Stimulated activated CD4-positive, alpha-beta T cell treated with anti-CD3 and anti-CD28 coated beads, TNF-alpha, amount 100 ng/mL, for 24 hours (primary cell): ENCODE measurements at places on chromosomes 6 and 20.

DNA sequence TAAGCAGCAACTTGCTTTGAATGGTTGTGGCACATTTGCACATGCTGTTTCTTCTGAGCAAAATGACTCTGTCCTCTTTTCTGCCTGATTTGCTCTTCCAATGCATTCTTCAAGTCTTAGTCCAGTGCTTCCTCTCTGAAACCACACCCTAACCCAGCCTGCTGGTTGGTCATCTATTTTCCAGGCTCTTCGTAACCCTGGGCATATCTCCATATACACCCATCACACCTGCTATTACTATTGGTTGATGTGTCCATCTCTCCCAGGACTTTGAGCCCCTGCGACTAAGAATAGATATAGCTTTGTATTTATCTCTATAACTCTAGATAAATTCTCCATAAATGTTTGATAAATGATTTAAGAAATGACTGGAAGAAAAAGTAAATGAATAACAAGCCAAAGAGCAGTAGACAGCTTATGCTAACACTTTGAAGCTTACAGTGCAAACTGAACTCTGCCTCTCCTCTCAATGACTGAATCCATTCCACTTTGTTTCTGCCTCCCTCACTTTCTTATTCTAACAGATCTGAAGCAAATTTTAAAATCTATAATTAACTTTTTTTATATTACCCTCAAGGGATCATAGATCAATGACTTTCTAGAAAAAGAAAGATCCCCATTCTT, 59.7 kb upstream of the NT5E start:
- no peak for DNase-seq

GRCh38 chr6:13486679-13487121, 700 bp downstream of the GFOD1 start:
- DNase-seq, result peak; percentile 40

DNA sequence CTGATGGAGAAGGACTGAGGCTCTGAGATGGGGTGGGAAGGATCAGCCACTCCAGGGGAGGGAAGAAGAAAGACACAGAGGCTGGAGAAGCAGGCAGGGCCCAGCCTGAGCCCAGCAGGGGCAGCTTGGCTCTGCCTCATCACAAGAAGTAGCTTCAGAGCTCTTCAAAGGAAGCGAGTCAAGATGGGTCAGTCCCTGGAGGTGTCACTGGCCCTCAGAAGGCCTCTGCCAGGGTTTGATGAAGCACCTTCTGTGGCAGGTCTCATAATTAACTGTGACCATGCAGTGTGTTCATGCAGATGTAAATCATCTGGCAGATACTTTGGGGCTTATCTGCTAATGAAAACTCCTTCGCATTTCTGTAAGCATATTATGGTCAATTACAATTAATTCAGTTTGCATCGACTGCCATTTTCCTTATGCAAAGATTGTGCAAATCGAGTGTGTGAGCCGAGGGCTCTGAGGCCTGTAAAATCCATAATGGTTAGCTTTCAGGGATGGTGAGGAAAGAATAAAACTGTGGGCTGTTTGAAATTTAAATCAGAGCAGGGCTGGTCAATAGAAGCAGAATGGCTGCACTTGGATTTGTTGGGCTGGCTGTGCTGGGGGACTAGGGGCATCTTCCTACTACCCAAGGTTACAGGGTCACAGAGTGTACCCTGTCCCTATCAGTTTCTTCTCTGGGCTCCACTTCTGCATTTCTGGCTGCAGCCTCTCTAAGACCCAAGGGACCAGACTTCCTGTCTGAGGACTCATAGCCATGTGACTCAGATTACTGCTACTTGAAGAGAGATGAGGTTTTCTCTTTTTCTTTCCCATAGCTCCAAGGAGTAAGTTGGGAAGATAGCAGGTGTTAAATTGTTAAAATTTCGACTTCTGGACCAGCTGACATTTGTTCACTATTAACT, 376.6 kb downstream of the DHX35 start:
- DNase-seq, result no peak

- no peak for DNase-seq
Observed at GRCh38 chr20:64146301-64146935, 17.8 kb upstream of the MYT1 start.

GRCh38 chr6:17714879-17715851, 8.4 kb upstream of the NUP153 start:
- DNase-seq, result no peak

GRCh38 chr20:16321291-16321690, 252.0 kb downstream of the KIF16B start:
- DNase-seq, result no peak

DNA sequence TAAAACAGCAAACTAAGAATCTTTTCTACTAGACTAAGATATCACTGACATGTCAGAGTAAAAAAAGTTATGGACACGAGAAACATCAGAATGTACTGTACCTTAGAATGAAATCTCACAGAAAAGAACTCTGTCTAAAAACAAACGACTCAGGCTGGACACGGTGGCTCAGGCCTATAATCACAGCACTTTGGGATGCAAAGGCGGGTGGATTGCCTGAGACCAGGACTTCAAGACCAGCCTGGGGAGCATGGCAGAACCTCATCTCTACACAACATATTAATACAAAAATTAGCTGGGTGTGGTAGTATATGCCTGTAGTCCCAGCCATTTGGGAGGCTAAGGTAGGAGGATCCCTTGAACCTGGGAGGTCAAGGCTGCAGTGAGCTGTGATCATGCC, 122.6 kb downstream of the PRND start:
- no peak for DNase-seq

DNA sequence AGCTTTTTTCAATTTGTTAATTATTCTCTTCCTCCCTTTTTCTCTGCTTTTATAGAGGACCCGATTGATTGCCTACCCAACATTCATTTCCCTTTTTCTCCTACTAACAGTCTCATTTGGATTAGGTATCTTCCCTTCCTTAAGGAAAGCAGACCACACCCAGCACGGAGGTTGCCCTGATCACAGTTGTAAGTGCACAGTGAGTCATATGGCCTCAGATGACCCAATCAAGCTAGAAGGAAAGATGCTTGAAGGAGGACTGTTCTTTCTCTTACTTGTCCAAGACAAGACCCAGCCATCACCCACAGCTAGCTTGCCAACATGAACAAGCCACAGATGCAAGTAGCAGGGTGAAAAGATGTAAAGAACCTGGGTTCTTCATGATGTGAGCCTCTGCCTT, 518.6 kb downstream of the PKHD1 start:
- no peak for DNase-seq

- no peak for DNase-seq
Observed at GRCh38 chr6:15602154-15602553, 60.7 kb downstream of the DTNBP1 start.
